ENCODE measurements at places on chromosomes 7 and 10.

- DNase-seq, result no peak
Measured at GRCh38 chr7:4683884-4684565, 1.9 kb downstream of the FOXK1 start.

GRCh38 chr7:29565634-29565981, 2.0 kb downstream of the PRR15 start:
- DNase-seq, result no peak

DNA sequence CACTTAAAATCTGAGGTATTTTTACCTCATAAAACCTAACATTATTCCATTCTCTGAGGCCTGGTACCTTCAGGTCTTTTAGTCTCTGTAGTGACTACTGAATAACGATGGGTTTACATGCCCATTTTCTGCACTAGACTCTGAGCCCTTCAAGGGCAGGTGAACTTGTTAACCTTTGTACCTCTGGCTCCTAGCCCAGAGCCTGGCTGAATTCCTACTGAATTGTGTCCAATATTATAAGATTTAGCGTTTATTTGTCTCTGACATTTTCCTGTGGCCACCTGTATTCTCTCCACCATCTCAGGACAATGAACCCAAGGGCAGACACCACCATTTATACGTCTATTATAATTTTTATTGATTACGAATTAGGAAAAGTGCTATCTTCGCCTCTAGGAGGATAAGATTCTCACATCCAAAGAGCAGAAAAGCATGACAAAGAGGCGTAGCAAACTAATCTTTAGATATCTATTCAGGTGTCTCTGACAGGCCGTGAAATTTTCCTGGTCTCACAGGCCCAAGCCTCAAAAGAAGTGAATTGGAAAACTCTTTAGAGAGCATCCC, 27.9 kb upstream of the HNRNPH3 start:
- DNase-seq, result no peak

DNA sequence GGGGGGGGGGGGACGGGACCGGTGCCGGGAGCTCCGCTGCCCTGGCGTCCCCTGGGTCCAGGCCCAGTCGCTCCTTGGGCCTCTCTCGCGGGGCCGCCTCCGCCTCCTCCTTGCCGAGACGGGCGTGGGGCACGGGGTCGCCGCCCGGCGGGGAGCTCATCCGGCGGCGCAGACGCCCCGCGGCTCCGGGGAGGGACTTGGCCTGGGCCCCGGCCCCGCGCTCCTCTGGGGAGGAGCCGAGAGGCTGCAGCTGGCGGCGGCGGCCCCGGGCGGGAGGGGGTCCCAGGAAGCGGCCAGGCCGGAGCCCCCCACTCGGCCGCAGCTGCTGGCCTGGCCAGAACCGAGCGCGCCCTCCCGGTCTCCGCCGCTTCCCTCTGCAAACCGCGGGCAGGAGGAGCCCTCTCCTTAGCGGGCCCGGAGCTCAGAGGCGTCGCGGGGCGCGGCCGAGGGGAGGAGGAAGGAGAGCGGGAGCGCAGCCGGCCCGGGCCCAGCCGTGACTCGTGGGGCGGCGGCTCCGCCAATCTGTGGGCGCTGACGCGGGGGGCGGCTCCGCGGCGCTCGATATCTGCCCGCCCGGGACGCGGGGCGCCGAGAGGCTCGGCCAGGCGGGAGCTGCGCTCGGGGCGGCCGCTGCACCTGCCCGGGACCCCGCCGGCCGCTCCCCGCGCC, at the start of gene FAM20C:
Gene FAM20C (plus strand): TSS at position 591 of the 669 bp plus-strand sequence. CDS start 629 bp downstream, outside the sequence.
- peak; percentile 20 for DNase-seq
